ENCODE measurements at places on chromosomes 1 and 21. TPM values are rescaled to one million over a fixed set of nuclear protein-coding genes. Genes with fewer than 3 reads are reported as not detected.

DNA sequence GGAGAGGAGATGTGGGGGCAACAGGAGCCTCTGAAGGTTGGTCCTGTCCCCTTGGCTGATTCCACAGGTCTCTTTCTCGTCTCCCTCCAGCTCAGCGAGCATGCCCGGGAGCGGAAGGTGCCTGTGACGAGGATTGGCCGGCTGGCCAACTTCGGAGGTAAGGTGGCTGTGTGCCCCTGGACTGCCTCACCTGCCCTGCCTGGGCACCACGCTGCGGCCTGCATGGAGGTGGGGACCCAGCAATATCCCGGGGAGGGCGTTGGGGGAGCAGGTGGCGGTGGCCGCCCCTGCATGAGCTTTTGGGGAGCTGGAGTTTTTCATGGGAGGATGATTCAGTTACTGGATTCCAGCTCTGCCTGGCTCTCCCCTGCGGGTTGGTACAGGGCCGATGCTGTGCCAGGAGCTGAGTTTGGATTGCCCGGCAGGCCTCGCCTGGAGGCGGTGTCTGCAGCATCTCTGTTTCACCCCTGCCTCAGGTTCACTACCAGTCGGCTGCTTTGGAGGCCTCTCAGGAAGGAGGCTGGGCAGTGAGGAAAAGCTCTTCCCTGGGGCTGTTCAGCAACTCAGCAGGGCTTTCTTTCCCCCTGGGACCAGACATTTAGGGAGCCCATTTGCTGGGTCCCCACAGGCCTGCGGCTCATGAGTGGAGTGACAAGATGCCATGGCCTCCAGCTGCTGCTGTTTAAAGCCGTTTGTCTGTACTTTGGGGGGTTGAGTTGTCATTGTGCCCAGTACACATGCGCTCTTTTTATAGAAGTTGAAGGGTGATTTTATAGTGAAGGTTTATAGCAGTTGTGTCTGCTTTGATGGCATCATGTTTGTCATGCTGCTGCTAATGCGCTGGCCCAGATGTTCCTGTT is 25.7 kb downstream of the COQ8A start:
- DNase-seq: no peak
- no peaks in the 10 kb centered on the region for H3K27me3 ChIP-seq
- H3K36me3 ChIP-seq: peaks cover 20% of the 10 kb centered on the region
- no peak overlapping the region for H3K4me3 ChIP-seq
- peaks cover 16% of the 10 kb centered on the region for H3K4me1 ChIP-seq

DNA sequence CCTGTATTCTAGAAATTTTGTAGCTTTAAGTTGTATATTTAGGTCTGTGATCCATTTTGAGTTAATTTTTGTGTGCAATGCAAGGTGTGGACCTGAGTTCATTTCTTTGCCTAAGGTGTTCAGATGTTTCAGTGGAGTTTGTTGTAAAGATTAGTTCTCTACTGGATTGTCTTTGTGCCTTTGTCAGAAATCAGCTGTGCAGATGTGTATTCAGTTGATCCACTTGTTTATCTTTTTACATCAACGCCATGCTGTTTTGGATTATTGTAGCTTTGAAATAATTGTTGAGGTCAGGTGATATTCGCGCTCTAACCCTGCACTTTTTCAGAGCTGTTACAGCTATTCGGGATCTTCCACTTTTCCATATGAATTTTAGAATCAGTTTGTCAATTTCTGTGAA is 32.8 kb downstream of the SKI start:
- no peak for DNase-seq
- H3K27me3 ChIP-seq: no peaks in the 10 kb centered on the region
- peak overlapping the region; percentile 37 for H3K4me3 ChIP-seq
- no peaks in the 10 kb centered on the region for H3K36me3 ChIP-seq
- H3K27ac ChIP-seq: peak overlapping the region; percentile 62

- no peak for DNase-seq
- H3K36me3 ChIP-seq: peaks cover 49% of the 10 kb centered on the region
- H3K27ac ChIP-seq: no peak overlapping the region
- no peak overlapping the region for H3K4me3 ChIP-seq
Measured at GRCh38 chr1:2955652-2956051, 65.6 kb upstream of the ACTRT2 start.

- H3K36me3 ChIP-seq: peaks cover 9% of the 10 kb centered on the region
- no peak overlapping the region for H3K27ac ChIP-seq
- no peaks in the 10 kb centered on the region for H3K27me3 ChIP-seq
- peaks cover 31% of the 10 kb centered on the region for H3K4me1 ChIP-seq
- H3K4me3 ChIP-seq: no peak overlapping the region
Measured at GRCh38 chr21:14672466-14672865, 126.4 kb upstream of the SAMSN1 start.

- H3K4me3 ChIP-seq: no peak overlapping the region
- H3K27ac ChIP-seq: no peak overlapping the region
- DNase-seq: no peak
Measured at GRCh38 chr1:56803561-56804156, 15.5 kb downstream of the FYB2 start.

The C4BPB gene
- 1.6 TPM for total RNA-seq

- H3K4me3 ChIP-seq: no peak overlapping the region
- H3K36me3 ChIP-seq: no peaks in the 10 kb centered on the region
- H3K27me3 ChIP-seq: no peaks in the 10 kb centered on the region
- no peak for DNase-seq
Measured at GRCh38 chr1:96588416-96588995, 133.1 kb upstream of the PTBP2 start.

DNA sequence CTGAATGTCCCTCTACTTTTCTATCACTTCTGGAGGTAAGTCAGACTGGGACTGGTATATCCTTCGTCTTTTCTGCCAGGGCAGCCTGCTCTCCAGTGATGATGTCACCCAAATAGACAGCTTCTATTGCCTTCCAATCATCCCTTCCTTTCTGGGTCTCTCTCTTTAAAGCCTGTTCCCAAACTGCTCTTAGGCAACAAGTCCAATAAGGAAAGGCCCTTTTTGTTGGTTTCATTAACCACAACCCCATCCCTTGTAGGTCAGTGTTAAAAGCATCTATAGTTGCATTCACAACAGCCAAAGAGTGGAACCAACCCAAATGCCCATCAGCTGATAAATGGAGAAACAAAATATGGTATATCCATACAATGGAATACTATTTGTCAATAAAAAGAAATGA is 114.4 kb downstream of the CNIH3 start:
- no peaks in the 10 kb centered on the region for H3K36me3 ChIP-seq
- no peaks in the 10 kb centered on the region for H3K27me3 ChIP-seq
- no peak overlapping the region for H3K27ac ChIP-seq
- no peak for DNase-seq

The SNX7 gene
- not detected for total RNA-seq

DNA sequence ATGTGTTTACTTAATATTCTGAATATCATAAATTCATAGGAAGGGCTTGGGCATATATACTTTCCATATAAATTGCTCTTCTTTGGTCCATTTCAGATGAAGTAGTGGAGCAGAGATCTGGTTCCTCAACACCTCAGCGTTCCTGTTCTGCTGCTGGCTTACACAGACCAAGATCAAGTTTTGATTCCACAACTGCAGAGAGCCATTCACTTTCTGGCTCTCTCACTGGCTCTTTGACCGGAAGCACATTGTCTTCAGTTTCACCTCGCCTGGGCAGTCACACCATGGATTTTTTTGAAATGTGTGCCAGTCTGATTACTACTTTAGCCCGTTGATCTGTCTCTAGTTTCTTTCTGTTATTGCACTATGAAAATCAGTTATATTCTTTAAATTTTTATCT is 62.3 kb downstream of the PRKAA2 start:
- no peak overlapping the region for H3K4me3 ChIP-seq
- no peak overlapping the region for H3K27ac ChIP-seq
- H3K27me3 ChIP-seq: peaks cover 8% of the 10 kb centered on the region
- no peaks in the 10 kb centered on the region for H3K36me3 ChIP-seq
- no peak for DNase-seq
- H3K4me1 ChIP-seq: no peaks in the 10 kb centered on the region

DNA sequence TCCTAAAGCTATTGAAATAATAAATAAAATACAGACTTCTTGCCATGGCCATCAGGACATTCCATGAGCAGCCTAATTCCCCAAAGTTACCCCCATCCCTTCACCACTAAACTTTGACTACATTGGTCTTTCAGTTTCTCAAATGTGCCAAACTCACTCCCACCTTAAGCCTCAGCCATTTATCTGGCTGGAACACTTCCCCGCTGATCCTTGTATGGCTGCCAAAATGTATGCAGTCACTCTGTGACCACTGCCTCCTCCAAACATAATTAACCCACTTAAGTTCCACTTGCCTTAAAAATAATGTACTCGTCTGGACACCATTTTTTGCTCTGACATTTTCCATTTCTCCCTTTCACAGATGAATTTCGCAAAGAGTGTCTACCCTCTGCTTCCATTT is 407.4 kb downstream of the NTNG1 start:
- no peak overlapping the region for H3K4me3 ChIP-seq
- no peaks in the 10 kb centered on the region for H3K27me3 ChIP-seq
- H3K27ac ChIP-seq: no peak overlapping the region
- no peaks in the 10 kb centered on the region for H3K36me3 ChIP-seq

The MEAF6 gene
- 99.3 TPM for total RNA-seq

DNA sequence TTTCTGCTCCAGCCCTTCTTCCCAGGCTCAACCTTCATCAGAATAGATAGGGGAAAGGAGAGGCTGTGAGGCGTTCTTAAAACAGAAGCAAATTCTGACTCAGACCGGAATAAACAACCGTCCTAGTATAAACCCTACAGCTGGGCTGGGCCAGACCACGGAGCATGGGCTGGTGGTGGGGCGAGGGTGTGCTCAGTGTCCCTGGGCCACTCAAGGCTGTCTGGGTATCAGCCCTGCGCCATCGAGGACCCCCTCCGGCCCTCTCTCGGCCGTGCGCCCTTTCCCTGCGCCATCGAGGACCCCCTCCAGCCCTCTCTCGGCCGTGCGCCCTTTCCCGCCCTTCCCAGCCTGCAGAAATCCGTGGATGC is 36.0 kb downstream of the CAPN2 start:
- H3K4me3 ChIP-seq: peak overlapping the region; percentile 80
- H3K36me3 ChIP-seq: peaks cover 18% of the 10 kb centered on the region
- no peaks in the 10 kb centered on the region for H3K27me3 ChIP-seq
- peak overlapping the region; percentile 45 for H3K27ac ChIP-seq
- no peak for DNase-seq

DNA sequence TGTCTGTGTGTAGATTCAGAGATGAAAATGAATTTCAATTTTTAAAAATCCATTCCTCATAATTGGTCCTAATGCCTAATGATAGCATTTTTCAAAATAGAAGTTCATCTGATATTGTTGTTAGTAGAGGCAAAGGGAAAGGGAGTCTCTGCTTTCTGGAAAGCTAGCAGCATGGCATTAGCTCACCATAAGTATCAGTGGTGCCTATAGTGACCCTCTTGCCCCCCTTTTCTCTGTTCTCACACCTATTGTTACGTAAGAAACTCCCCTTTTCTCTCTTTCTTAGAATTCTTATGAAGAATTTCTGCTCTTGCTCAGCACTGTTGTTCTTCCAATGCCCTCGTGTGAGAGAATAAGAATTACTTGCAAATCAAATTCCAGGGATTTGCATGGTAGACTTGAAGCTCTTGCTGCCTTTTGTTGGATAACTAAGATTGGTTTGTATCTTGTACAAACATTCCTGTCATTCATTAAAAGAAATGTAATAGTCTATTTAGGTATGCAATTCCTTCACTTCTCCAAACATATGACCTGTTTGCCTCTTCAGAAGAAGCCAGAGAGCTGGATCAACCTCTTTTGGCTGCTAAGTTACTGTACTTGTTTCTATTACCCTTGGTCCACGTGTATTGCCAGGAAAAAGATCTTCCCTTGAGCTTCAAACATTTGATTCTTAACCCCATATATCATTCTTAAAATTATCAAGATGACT is 69.2 kb upstream of the MAGI3 start:
- H3K27me3 ChIP-seq: no peaks in the 10 kb centered on the region
- DNase-seq: no peak
- H3K27ac ChIP-seq: no peak overlapping the region

- H3K27ac ChIP-seq: no peak overlapping the region
- H3K27me3 ChIP-seq: peaks cover 12% of the 10 kb centered on the region
- H3K4me3 ChIP-seq: no peak overlapping the region
- no peaks in the 10 kb centered on the region for H3K36me3 ChIP-seq
- no peaks in the 10 kb centered on the region for H3K4me1 ChIP-seq
- DNase-seq: no peak
Measured at GRCh38 chr1:209458921-209459320, 124.6 kb upstream of the CAMK1G start.

DNA sequence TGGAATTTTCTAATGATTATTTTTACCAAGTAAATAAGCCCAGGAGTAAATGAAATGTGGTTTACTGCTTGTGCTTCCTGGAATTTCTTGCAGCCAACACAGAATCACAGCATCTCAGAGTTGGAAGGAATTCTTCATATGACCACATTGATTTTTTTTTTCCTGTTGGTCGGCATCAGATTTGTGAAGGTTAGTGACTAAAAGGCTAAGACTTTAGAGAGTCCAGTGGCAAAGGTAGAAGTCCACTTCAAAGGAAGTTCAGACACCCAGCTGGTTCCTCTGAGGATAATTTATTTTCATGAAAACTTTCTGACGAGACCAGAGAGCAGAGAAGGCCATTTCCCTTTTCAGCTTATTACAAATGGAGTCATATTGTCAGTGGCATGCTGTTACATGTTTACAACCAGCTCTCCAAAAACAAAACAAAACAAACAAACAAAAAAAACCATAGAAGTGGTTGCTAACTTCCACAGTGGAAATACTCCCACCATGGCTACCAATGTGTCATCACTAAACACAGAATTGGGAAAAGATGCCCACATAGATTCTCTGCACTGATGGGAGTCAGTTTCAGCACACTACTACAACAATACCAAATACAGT is 77.2 kb upstream of the CDC42BPA start:
- DNase-seq: no peak
- no peaks in the 10 kb centered on the region for H3K36me3 ChIP-seq
- no peak overlapping the region for H3K27ac ChIP-seq
- H3K4me1 ChIP-seq: peaks cover 9% of the 10 kb centered on the region
- peaks cover 13% of the 10 kb centered on the region for H3K27me3 ChIP-seq

The HMGCS2 gene
- total RNA-seq: not detected

The FAM163A gene
- not detected for total RNA-seq

DNA sequence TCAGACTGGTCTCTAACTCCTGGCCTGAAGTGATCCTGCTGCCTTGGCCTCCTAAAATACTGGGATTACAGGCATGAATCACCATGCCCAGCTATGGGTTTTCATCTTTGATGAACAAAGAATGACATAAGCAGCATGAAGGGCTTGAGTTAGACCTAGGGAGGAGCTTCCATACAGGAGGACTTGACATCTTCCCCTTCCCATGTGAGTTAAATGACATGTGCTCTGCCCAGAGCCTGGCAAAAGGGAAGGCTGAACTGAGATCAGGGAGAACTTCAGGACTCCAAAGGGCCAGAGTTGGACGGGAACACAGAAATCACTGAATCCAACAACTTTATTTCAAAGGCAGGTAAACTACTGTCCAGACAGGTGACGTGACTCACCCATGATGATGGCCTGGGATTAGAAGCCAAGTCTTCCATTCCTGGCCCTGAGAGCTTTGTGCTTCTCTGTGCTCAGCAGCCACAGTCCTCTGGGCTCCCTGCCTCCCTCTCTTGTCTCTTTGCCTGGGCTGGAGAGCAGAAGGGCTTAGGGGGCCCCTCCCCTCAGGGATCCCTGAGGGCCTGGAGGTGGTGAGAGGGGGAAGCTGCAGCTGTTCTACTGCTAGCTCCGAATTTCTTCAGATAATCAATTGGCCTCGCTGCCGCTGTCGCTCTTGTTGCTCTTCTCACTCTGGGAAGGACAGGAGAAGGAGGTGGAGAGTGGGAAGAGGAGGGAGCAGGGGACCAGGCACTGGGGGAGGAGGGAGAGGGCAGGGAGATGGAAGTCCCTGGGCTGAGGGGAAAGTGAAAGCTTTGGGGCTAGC is 7.6 kb downstream of the NHLH1 start:
- peaks cover 2% of the 10 kb centered on the region for H3K27me3 ChIP-seq
- no peak for DNase-seq
- H3K27ac ChIP-seq: no peak overlapping the region
- no peak overlapping the region for H3K4me3 ChIP-seq

All from naive thymus-derived CD8-positive, alpha-beta T cell (primary cell).